Stimulated activated CD4-positive, alpha-beta T cell treated with anti-CD3 and anti-CD28 coated beads, Interleukin-2, amount 100 ng/mL, for 48 hours (primary cell): ENCODE measurements at places on chromosomes 6 and 20.

GRCh38 chr6:115485400-115485799, 575.3 kb downstream of the FRK start:
- DNase-seq = no peak

GRCh38 chr20:19813846-19814640, 56.0 kb downstream of the RIN2 start:
- DNase-seq = no peak

GRCh38 chr6:157676241-157676640, 146.8 kb upstream of the SNX9 start:
- no peak for DNase-seq

- DNase-seq = no peak
Measured at GRCh38 chr20:58938078-58938477, 43.0 kb upstream of the NELFCD start.
